ENCODE measurements at places on chromosomes 13 and 19. TPM values are rescaled to one million over a fixed set of nuclear protein-coding genes. Genes with fewer than 3 reads are reported as not detected.

Gene SIAH3
- not detected for total RNA-seq

Gene COX7A1
- total RNA-seq, result not detected

Gene ZNF536
- not detected for total RNA-seq

Gene ZNF497
- total RNA-seq, result 3.1 TPM
